Eye (tissue), 1 donor: ENCODE measurements at places on chromosomes 16 and 17.

GRCh38 chr16:79805621-79806020 is 205.1 kb upstream of the MAF start:
- DNase-seq, result peak; percentile 20

DNA sequence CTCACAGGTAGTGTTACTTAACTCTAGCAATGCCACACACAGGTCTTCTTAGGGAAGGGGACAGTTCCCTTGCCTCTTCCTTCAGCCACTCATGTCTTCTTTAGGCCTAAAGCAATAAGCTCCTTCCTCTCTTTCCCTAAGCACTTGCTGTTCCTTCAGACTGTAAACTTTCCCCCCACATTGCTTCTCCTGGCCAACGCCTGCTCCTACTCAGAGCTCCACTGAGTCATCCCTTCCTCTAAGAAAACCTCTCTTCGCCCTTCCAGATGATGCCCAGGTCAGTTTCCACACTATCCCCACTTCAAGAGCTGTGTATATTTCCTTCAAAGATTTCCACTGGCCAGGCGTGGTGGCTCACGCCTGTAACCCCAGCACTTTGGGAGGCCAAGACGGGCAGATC is 12.5 kb upstream of the EPOP start:
- DNase-seq, result no peak

- DNase-seq, result no peak
Observed at GRCh38 chr17:78001182-78001581, 42.7 kb downstream of the TNRC6C start.

- DNase-seq, result no peak
Observed at GRCh38 chr16:87003414-87003755, 313.8 kb downstream of the C16orf95 start.

DNA sequence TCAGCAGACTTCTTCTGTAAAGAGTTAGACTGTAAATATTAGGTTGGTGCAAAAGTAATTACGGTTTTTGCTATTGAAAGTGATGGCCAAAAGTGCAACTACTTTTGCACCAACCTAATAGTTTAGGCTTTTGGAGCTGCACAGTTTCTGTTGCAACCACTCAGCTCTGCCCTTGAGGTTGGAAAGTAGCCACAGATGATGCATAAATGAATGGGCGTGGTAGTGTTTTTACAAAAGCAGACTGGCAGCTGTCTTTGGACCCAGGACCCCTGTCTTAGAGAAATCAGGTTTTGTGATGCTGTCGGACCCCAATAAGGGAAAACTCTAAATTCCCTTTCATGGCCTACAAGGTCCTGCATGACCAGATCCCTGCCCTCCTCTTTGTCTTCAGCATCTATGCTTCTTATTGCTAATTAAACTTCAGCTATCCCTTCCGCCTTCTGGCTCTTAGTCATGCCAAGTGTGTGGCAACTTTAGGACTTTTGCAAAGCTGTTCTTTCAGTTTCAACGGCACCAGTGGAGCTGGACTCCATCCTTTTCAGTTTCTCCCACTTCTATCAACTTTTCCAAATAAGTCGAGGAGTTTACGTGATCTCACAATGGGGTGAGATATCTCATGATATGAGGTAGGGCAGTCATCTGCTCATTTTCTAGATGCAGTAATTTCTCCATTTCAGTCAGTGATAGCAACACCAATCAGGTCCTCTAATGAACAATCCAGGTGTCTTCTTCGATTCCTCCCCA is 232.3 kb downstream of the XYLT1 start:
- DNase-seq, result no peak

DNA sequence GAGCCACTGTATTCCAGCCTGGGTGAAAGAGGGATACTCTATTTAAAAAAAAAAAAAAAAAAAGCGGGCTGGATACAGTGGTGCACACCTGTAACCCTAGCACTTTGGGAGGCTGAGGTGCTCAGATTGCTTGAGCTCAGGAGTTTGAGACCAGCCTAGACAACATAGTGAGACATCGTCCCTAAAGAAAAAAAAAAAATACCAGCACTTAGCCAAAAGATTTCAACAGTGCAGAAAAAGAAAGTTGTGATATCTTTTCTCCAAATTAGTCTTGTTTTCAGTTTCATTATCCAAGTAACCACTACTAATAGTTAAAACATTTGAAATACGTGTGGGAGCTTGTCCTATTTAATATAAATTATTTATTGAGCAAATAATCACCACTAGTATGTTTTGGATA is 48.7 kb downstream of the TENT4B start:
- no peak for DNase-seq

DNA sequence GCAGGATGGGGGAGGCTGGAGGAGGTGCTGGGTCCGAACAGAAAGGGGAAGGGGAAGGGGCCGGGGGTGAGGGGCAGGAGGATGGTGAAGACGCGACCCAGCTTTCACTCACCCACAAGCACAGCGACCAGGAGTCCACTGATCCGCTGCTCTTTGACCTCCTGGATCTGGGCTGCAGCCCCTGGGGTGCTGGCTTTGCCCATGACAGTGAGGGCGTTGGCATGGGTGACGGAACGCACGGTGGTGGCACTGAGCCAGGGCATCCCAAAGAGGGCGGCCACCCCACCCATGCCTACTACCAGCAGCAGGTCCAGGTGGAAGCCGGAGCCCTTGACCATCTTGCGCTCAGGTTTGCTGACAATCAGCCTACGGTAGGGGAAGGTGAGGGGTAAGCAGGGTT is 14.9 kb downstream of the SLC4A1 start:
- DNase-seq, result no peak

- peak; percentile 10 for DNase-seq
Observed at GRCh38 chr17:16106161-16106891, 106.7 kb downstream of the TTC19 start.

- no peak for DNase-seq
Observed at GRCh38 chr16:50667497-50668367, 13.4 kb downstream of the SNX20 start.

DNA sequence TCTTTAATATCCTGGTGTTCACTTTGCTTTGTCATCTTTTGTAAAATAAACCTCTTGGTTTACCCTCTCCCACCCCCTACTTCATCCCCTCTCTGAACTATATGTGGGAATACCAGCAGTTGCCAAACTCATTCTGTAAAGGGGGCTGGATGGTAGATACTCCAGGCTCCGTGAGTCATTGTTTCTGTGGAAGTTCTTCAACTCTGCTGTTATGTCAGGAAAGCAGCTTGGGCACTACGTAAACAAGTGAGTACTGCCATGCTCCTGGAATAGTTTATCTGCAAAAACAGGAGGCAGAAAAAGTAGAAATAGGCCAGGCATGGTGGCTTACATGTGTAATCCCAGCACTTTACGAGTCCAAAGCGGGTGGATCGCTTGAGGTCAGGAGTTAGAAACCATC is 17.6 kb downstream of the MVP start:
- no peak for DNase-seq

DNA sequence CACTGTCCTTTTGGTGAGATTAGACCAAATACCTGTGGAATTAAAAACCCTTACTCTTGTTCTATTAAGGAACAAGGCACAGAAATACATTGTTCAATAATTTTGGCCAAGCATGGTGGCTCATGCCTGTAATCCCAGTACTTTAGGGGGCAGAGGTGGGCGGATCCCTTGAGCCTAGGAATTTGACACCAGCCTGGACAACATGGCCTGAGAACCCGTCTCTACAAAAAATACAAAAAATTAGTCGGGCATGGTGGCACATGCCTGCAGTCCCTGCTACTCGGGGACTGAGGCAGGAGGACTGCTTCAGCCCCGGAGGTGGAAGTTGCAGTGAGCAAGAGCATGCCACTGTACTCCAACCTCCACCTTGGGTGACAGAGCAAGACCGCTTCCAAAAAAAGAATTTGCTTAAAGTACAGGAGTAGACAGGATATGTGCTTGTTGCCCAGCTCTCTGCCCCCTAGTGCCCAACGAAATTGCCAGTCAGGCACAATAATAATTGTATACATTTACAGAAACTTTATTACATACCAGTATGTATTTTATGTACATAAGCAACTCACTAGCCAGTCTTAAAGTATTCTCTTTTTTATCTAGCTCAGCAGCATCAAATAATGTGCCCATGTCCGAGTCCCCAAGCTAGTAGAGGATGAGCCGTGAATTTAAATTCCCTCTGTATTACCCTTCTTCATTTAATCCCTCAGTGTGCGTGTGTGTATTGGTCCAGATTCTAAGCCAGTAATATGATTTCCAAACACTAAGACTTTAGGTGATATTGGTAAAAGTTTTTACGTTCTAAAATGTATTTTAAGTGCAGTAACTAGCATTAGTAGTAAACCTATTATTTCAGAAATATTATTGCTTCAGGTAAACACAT is 1.4 kb downstream of the THUMPD1 start:
- no peak for DNase-seq

DNA sequence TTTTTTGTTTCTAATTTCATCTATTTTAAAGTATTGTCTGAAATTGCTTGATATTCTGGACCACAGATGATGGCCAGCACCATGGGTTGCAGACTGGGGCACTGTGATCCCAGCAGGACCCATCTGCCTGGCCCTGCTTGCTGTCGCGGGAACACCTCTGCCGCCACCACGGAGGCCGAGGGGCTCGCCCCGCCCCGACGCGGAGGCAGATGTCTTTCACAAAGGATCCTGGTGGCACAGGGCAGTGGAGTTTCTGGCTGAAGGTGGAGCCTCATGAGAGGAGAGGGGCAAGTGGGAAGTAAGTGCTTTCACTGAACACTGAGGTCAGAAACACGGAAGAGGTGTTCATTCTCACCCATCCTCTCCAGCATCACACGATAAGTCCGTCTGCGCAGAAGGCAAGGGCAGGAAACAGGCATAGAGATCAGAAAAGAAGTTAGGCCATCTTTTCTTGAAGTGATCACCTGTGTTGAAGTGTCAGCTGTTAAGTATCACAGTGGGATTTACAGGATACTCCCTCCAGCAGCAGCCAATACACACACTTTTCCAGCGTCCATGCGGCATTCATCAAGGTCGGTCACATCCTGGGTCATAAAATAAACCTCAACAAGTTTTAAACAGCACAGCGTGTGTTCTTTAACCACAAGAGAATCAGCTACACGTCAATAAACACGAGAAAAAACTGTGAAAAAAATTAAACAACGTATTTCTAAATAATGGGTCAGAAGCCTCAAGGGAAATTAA is 194.5 kb downstream of the RPTOR start:
- DNase-seq, result no peak
